Right ventricle myocardium inferior (tissue), 1 donor: ENCODE measurements at places on chromosomes 3 and 15. TPM values are rescaled to one million over a fixed set of nuclear protein-coding genes. Genes with fewer than 3 reads are reported as not detected.

GRCh38 chr3:136236109-136236508 lies 14.0 kb upstream of the PCCB start:
- DNase-seq, result no peak

SCN5A gene
- 163 TPM for total RNA-seq

DNA sequence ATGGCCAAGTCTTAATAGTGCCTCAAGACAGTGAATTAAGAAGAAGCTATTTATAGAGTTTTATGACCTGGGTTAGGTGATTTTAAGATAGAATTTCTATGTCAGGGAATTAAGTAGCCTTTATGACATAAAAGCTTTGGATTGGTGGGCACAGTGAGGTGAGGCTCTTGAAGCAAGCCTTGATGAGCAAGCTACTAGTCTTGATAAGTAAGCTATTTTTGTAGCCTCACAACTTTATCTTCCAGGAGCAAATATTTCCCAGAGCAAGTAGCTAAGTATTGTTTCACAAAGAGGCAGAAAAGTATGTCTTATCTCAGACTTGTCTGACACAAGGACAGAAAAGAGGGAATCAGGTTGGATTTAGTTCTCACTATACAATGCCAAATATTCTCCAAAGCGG lies 491.7 kb upstream of the RASGRP1 start:
- DNase-seq, result no peak

- no peak for DNase-seq
Measured at GRCh38 chr3:12265508-12265907, 23.4 kb upstream of the PPARG start.

DNA sequence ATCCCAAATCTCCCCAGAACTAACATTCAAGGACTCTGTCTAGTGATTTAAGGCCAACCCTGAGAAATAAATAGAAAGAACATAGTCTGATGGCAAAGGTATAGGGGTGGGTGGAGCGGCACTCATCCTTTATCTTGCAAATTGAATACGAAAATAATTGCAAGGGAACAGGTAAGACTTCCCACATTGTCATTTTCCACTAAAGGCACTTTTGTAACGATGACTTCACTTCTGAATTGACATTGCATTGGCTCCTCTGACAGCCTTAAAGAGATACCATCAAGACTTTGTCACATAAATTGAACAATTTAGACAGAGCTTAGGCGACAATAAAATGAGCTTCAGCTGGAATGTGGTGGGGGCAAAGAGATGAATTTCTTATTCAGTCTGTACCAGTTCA lies 75.3 kb upstream of the PLCL2 start:
- no peak for DNase-seq

DNA sequence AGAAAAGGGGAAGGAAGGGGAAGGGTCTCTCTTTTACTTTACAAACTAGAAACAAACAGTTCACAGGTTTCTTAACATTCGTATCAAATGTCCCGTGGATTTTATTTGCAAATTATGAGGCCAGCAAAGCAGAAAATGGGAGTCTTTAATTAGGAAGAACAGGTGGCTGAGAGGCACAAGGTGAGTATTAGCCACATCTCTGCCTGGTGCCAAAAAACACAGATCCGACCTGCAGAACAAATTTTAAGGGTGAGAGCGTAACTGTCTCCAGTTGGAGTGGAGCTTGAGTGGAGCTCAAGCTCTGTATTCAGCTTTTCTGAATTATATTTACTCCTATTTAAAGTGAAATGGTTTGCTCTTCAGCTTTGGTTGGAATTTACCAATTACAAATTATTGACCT lies 1004.9 kb downstream of the FHIT start:
- no peak for DNase-seq

P4HTM gene
- 25.5 TPM for total RNA-seq
